ENCODE measurements at places on chromosomes 5 and 9.
A peak's percentile ranks its signal among the peaks of the same experiment; 100 is the strongest.

- no peak overlapping the region for H3K4me3 ChIP-seq
- H3K4me1 ChIP-seq: no peaks in the 10 kb centered on the region
- H3K27ac ChIP-seq: no peak overlapping the region
- peaks cover 53% of the 10 kb centered on the region for H3K27me3 ChIP-seq
- no peaks in the 10 kb centered on the region for H3K36me3 ChIP-seq
Measured at GRCh38 chr9:127353882-127354281, 43.1 kb upstream of the SLC2A8 start.

GRCh38 chr5:34526682-34527305, 129.3 kb upstream of the RAI14 start:
- H3K27me3 ChIP-seq: no peaks in the 10 kb centered on the region
- no peak overlapping the region for H3K27ac ChIP-seq
- no peaks in the 10 kb centered on the region for H3K4me1 ChIP-seq
- H3K4me3 ChIP-seq: no peak overlapping the region

DNA sequence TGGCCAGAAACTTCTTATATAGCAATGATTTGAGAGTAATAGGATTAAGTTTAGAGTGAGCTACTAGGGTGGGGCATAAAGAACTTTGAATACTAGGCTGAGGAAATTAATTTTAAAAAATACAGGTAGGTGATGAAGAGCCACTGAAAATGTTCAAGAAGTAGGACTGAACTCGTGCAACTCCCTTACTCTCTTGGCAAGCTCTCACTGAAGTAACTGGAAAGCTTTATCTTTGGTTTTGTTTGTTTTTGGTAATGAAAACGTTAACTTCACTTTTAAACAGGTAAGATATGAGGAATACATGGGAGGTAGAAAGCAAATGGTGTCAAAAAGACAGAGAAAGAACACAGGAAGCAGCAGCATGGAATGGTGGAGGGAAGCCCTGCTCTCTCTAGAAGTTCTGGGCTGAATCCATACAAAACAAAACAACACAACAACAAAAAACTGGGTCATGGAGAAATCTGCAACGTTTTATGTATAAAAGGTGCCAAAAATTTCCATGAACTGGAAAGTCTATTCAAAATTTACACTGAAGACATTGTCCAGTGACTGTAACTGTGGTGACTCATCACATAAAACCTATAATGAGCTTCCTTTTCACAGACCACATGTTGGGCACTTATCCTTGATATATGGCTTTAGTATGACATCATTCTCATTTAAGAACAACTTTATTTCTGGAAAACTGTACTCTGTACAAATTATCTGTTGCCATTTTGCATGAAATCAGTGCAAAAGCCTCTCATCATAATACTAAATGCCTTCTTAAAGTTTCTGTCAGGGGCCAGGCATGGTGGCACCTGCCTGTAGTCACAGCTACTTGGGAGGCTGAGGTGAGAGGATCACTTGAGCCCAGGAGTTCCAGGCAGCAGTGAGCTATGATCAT, 91.2 kb upstream of the CHD1 start:
- no peaks in the 10 kb centered on the region for H3K4me1 ChIP-seq
- no peaks in the 10 kb centered on the region for H3K36me3 ChIP-seq
- H3K4me3 ChIP-seq: no peak overlapping the region
- DNase-seq: no peak
- H3K27ac ChIP-seq: no peak overlapping the region

- no peaks in the 10 kb centered on the region for H3K4me1 ChIP-seq
- H3K4me3 ChIP-seq: no peak overlapping the region
- DNase-seq: no peak
- no peaks in the 10 kb centered on the region for H3K27me3 ChIP-seq
Measured at GRCh38 chr5:121525706-121526105, 326.0 kb upstream of the FTMT start.

GRCh38 chr5:118791926-118792734, 196.2 kb downstream of the DTWD2 start:
- H3K4me3 ChIP-seq: no peak overlapping the region
- no peaks in the 10 kb centered on the region for H3K36me3 ChIP-seq
- DNase-seq: peak; percentile 28
- no peak overlapping the region for H3K27ac ChIP-seq

DNA sequence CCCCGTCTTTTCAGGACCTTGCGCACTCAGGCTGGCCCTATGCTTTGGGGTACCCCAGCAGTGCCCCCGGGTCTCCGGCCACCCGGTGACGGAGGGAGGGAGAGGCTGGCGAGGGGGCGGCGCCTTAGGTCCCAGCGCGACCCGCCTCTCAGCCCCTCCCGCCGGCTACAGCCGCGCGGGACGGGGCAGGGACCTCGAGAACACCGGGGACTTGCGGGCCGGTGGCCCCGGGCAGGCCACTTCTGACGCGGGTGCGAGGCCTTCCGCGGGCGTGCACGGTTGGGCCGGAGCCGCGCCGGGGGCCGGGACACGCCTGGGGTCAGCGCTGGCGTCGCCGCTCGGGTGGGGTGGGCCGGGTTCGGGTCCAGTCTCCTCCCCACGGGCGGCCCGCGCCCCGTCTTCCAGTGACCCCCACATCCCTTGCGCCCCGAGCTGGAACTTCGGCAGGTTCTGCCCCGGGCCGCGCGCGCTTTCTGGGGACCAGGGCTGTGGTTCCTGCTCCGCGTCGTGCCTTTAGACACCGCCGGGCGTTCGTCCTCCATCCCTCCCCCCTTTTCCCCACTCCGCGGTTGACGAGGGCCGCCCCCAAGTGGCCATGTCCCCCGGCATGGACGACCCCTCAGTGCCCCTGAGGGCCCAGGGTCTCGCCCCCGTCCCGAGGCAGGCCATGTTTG, 3.8 kb upstream of the SQSTM1 start:
- no peak overlapping the region for H3K4me3 ChIP-seq
- H3K36me3 ChIP-seq: peaks cover 14% of the 10 kb centered on the region
- H3K4me1 ChIP-seq: peaks cover 33% of the 10 kb centered on the region
- DNase-seq: no peak
- H3K27ac ChIP-seq: no peak overlapping the region
- H3K27me3 ChIP-seq: no peaks in the 10 kb centered on the region

DNA sequence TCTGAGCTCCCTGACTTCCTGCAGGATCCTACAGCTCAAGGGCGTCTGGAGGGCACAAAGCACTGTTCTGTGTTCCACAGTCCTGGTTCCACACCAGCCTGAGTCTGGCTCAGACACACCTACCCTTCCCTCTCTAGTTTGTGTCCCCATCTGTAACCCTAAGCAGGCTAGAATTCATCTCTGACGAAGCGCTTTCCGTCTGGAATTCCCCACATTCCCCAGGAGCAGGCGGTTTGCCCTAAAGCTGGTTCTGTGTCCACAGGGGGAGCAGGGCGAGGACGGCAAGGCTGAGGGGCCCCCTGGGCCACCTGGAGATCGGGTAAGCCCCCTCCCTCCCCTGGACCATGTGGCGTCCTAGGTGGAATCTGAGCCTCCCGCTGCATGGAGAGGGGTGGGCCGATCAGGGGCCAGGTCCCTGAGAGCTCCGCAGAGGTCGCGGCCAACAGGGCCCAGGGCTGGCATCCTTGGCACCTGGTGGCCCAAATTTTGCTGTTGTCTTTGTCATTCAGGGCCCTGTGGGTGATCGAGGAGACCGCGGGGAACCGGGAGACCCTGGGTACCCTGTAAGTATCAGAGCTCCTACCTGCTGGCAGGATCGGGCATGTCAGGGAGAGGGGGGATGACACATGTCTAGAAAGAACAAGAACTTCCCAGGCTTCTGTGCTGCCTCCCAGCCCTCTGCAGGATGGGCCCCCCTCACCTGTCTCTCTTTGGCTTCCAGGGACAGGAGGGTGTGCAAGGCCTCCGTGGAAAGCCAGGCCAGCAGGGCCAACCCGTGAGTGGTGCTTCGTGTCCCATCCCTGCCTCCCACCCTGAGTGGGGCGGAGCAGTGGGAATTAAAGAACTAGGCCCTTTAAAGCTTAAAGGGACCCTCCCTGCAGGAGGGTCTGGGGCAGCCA, 34.5 kb upstream of the ORM1 start:
- no peaks in the 10 kb centered on the region for H3K27me3 ChIP-seq
- H3K36me3 ChIP-seq: no peaks in the 10 kb centered on the region
- DNase-seq: no peak
- H3K4me3 ChIP-seq: no peak overlapping the region
- H3K4me1 ChIP-seq: peaks cover 4% of the 10 kb centered on the region

DNA sequence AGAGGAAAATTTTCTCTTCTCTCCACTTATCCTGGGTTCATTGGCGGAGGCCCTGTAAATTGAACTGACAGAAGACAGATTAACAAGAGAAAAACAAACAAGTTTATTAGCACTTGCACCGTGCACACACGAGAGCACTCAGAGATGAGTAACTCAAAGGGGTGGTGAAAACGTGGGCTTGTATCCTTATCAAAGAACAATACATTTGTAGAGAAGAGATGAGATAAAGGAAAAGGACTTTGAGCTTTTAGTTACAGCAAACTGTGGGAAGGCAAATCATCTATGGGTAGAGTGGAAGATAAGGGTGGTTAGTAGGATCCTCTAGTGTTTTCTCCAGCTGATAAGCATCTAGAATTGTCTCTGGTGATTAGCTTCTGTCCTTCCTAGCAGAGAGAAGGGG, 44.4 kb upstream of the ROR2 start:
- no peak for DNase-seq
- peaks cover 30% of the 10 kb centered on the region for H3K27me3 ChIP-seq
- H3K36me3 ChIP-seq: no peaks in the 10 kb centered on the region

- no peak overlapping the region for H3K27ac ChIP-seq
- no peak for DNase-seq
- no peak overlapping the region for H3K4me3 ChIP-seq
- H3K36me3 ChIP-seq: no peaks in the 10 kb centered on the region
Measured at GRCh38 chr5:98085593-98085992, 687.9 kb upstream of the RGMB start.

DNA sequence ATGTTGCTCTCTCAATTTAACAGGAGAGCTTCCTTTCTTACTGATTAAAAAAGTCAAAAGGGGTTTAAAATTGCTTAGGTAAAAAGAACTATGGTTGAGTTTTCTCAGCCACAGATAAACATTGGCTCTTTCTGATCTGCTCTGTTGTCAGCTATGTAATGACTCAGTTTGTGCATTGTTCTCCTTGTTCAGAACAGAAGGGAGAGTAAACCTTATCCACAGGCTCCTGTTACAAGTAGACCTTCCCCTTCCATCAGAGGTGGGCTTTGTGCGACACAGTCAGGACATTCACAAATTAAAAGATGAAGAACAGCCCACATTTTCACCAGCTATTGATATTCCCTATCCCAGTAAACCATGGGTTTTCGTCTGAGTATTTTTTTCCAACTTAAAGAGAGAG, 236.3 kb upstream of the SEMA6A start:
- H3K36me3 ChIP-seq: no peaks in the 10 kb centered on the region
- no peaks in the 10 kb centered on the region for H3K27me3 ChIP-seq

DNA sequence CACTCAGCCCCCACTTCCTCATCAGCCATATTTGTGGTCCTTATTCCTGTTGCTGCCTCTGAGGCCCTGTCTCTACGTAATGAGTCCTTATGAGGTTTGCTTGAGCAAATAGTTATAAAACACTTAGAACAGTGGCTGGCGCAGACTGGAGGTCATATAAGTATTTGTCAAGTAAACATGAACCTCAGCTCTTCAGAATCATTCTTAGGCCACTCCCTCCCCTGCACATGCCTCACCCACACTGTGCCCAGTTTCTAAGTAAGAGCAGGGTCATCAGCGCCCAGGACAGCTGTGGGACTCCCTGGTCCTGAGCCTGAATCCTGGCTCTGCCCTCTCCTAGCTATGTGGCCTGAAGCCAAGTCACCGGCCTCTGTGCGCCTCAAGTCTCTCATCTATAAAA, 4.0 kb downstream of the ST6GALNAC4 start:
- no peak for DNase-seq
- H3K27ac ChIP-seq: no peak overlapping the region
- peaks cover 17% of the 10 kb centered on the region for H3K36me3 ChIP-seq
- no peaks in the 10 kb centered on the region for H3K27me3 ChIP-seq

DNA sequence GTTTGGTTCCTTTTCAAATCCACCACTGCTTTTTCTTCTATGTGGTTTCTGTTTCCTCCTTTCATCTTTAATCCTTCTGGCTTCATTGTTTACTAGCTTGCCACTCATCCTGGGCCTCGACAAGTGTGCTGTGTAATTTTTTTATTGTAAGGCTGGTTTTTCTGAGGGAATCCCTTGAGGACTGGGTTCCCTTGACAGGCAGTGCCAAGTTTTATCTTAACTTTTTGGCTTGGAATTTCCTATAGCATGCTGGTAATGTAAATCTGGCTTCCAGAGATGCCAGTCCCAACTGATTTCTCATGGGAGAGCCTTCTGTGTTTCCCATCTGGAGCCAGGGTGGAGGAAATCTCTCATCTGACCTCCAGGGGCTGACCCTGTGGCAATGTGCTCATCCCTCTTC, 184.7 kb downstream of the ROR2 start:
- no peaks in the 10 kb centered on the region for H3K4me1 ChIP-seq
- no peak for DNase-seq
- H3K36me3 ChIP-seq: no peaks in the 10 kb centered on the region
- H3K27me3 ChIP-seq: peaks cover 44% of the 10 kb centered on the region
- H3K27ac ChIP-seq: no peak overlapping the region

DNA sequence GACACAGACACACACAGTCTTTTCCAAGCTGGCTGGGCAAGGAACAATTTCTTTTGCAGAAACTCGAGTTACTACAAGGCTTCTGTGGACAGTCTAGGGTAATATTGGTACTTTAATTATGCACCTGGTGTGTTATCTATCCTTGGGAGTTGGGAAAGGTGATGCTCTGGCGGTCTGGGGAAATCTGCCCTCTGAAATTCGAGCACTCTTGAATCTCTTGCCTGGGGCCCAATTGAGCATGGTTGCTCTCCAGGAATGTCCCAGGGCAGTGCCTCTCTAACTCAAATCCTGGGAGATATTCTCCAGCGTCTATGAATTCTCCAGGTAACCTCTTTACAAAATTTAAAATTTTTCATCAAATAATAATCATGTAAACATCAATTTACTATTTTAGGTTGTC, 69.3 kb downstream of the KCNIP1 start:
- no peaks in the 10 kb centered on the region for H3K36me3 ChIP-seq
- peaks cover 53% of the 10 kb centered on the region for H3K27me3 ChIP-seq
- DNase-seq: no peak
- H3K4me1 ChIP-seq: peaks cover 11% of the 10 kb centered on the region
- H3K4me3 ChIP-seq: no peak overlapping the region
- no peak overlapping the region for H3K27ac ChIP-seq

DNA sequence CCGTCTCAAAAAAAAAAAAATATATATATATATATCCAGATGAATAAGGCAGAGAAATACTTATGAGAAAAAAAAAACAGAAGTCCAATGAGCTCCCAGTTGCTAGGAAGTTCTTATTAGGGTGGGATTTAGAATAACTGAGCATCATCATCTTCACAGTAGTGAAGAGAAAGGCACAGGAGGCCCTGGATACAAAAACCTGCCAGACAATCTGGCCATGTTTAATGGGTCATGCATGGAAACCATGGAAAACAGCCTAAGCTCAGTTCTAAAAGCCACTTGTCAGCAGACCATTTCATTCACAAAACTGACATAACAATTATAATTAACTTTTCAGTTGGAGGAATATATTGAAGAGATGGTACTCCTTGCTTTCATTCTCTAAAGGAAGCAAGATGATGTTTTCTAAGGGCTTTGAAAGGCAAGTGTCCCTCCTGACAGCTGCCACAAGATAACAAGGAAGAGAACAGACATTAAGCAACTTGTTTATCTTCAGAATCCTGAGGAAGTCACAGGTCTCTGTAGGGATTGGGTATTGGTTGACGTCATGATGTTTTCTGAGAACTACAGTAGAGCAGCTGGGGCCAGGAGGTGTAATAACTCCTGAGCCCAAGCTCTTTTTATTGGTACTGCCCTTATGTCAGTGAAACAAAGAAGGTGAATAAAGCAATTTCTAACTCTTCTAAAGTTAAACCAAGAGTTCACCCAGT, 463.1 kb downstream of the DMAC1 start:
- no peak overlapping the region for H3K27ac ChIP-seq
- no peaks in the 10 kb centered on the region for H3K4me1 ChIP-seq
- H3K36me3 ChIP-seq: no peaks in the 10 kb centered on the region
- peaks cover 10% of the 10 kb centered on the region for H3K27me3 ChIP-seq
- DNase-seq: no peak
- no peak overlapping the region for H3K4me3 ChIP-seq
